ENCODE measurements at places on chromosomes 6 and 20. TPM values are rescaled to one million over a fixed set of nuclear protein-coding genes. Genes with fewer than 3 reads are reported as not detected.

Gene RIN2
- total RNA-seq: 88.3 TPM

Gene KCNQ5
- 0.97 TPM for total RNA-seq

Gene ADTRP
- 30.1 TPM for total RNA-seq

Gene FABP7
- 29.9 TPM for total RNA-seq

Gene CBLN4
- total RNA-seq: not detected

Gene AIG1
- total RNA-seq: 21.4 TPM

Gene TAAR1
- total RNA-seq: not detected

Gene FRK
- total RNA-seq: 1.9 TPM

Gene FAM184A
- 1.1 TPM for total RNA-seq

Gene LRRN4
- not detected for total RNA-seq

Gene PRRT1
- 2.6 TPM for total RNA-seq

Gene MOXD1
- total RNA-seq: 13.5 TPM

Gene TFAP2A
- 123 TPM for total RNA-seq

Gene C6orf141
- 5.4 TPM for total RNA-seq

Gene WFDC12
- total RNA-seq: 5.0 TPM

Gene C4A
- 8.6 TPM for total RNA-seq
